Breast epithelium (tissue), 4 donors: ENCODE measurements at places on chromosomes 11 and 22. TPM values are rescaled to one million over a fixed set of nuclear protein-coding genes. Genes with fewer than 3 reads are reported as not detected.

CCDC89 gene
- total RNA-seq = 2.6 TPM

ADAMTS15 gene
- total RNA-seq = 22.6 TPM

LINC01488 gene
- total RNA-seq = not detected

ART1 gene
- total RNA-seq = not detected

GRCh38 chr11:115423728-115424459 lies 80.3 kb downstream of the CADM1 start:
- no peak overlapping the region for H3K27ac ChIP-seq
- H3K4me3 ChIP-seq = no peak overlapping the region
- no peaks in the 10 kb centered on the region for H3K36me3 ChIP-seq
- no peaks in the 10 kb centered on the region for H3K4me1 ChIP-seq
- H3K27me3 ChIP-seq = no peaks in the 10 kb centered on the region
- no peak for DNase-seq

- no peak overlapping the region for H3K4me3 ChIP-seq
- H3K4me1 ChIP-seq = no peaks in the 10 kb centered on the region
- no peak overlapping the region for H3K27ac ChIP-seq
Observed at GRCh38 chr22:27220339-27220738, 563.0 kb downstream of the MIAT start.
